ENCODE measurements at places on chromosomes 2 and 18.

DNA sequence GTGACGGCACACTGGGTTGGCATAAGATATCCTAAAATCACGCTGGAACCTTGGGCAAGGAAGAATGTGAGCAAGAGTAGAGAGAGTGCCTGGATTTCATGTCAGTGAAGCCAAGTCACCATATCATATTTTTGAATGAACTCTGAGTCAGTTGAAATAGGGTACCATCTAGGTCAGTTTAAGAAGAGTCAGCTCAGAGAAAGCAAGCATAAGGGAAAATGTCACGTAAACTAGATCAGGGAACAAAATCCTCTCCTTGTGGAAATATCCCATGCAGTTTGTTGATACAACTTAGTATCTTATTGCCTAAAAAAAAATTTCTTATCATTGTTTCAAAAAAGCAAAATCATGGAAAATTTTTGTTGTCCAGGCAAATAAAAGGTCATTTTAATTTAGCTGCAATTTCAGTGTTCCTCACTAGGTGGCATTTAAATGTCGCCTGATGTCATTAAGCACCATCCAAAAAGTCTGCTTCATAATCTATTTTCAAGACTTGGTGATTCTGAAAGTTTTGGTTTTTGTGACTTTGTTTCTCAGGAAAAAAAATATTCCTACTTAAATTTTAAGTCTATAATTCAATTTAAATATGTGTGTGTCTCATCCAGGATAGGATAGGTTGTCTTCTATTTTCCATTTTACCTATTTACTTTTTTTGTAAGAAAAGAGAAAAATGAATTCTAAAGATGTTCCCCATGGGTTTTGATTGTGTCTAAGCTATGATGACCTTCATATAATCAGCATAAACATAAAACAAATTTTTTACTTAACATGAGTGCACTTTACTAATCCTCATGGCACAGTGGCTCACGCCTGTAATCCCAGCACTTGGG, 19.6 kb downstream of the RSAD2 start:
- no peak for DNase-seq

DNA sequence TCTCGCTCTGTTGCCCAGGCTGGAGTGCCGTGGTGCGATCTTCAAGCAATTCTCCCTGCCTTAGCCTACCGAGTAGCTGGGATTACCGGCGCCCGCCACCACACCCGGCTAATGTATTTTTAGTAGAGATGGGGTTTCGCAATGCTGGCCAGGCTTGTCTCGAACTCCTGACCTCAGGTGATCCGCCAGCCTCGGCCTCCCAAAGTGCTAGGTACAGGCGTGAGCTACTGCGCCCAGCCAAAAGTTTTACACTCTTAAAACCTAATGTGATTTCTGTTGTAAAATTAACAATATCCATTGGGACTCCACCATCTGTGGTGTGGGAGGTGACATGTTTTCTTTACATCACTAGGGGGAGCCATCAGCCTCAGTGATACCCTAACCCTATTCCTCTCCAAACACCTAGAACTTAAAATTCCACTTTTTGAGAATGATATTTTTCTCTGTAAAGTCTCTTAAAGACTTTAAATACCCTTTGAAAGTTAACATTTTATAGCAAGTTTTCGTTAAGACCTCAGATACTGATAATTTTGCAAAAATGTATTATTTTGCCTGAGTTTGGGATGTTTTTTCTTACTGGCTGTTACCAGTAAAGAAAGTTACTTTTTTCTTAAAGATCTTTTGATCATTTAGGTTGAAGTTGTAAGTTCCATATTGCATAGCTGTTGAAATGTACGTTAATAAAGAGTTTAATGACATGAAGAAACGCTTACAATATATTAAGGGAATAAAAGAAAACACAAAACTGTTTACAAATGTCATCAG, 11.6 kb upstream of the EIF2AK2 start:
- no peak for DNase-seq

- no peak for DNase-seq
Observed at GRCh38 chr2:170139276-170139967, 38.5 kb upstream of the MYO3B start.

GRCh38 chr2:129248198-129248597, 731.3 kb upstream of the RAB6C start:
- no peak for DNase-seq

Data from DMS153 (cell line).